ENCODE measurements at places on chromosomes 12 and 14.

DNA sequence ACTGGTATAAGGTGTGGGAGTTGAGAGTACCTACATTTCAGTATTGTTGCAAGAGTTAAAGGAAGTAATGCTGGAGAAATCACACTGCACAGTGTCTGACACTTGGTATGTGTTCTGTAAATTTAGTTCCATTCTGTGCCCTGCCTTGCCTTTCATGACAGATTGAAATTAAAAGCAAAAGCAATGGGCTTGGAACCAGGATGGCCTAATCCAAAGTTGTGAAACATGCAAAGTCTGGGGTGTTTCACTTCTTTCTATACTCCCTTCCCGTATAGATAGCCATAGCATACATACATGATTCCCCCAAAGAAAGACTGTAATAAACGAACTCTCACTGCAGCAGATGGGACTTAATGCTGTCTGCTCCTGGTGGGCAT is 281.1 kb downstream of the NRXN3 start:
- DNase-seq = no peak

DNA sequence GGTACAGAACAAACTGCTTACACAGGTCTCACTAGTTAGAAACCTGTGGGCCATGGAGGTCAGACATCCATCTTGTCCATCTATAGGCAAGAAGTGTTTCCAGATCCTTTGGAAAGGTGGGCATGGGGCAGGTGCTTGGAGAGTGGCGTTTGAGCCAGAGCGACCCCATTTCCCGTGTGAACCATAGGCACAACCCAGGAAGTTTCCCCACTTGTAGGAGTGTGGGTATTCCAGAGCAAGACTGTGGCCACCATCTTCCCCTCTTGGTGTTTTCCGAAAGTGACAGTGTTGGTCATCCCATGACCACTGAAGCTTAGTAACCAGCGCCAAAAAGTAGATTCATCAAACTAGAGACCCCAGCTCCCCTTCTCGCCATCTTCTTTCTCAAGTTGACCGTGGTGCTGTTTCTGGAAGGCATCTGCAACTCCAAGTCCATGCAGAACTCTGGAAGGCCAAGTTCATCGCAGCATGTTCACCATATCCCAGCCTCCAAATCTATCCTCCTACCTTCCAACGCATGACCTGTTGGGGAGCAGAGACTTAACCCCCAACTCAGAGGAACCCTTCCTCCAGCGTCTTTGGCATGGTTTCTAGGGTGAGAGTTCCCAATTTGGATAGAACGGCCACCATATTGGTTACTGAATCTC is 19.7 kb downstream of the PHETA1 start:
- DNase-seq = no peak

- no peak for DNase-seq
These were observed 261.6 kb downstream of the KTN1 start for GRCh38 chr14:55841625-55842024.

- no peak for DNase-seq
These were observed 46.5 kb downstream of the OR9K2 start for GRCh38 chr12:55172686-55173085.

GRCh38 chr14:98903371-98903770 is 368.6 kb downstream of the BCL11B start:
- no peak for DNase-seq

DNA sequence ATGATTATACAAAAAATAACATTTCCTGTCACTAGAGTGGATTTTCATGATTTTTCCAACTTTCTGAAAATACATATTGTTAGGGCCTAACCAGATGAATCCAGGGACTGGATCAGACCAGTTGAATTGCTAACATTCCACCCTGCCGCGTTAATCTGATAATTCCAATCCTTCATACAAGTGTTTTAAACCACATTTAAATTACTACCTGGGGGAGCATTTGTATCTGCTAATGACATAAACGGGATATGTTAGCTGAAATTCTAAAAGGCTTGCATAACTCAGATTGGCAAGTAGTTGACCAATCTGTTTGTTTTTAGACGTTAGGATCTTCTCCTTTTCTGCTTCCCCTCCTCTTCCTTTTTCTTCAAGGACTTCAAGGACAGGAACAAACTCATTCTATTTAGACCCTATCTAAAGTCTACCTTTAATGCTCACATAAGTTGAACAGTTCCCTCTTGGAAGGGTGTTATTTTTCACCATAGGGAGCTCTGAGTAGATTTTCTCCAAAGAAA is 239.0 kb downstream of the ADAMTS20 start:
- DNase-seq = no peak

DNA sequence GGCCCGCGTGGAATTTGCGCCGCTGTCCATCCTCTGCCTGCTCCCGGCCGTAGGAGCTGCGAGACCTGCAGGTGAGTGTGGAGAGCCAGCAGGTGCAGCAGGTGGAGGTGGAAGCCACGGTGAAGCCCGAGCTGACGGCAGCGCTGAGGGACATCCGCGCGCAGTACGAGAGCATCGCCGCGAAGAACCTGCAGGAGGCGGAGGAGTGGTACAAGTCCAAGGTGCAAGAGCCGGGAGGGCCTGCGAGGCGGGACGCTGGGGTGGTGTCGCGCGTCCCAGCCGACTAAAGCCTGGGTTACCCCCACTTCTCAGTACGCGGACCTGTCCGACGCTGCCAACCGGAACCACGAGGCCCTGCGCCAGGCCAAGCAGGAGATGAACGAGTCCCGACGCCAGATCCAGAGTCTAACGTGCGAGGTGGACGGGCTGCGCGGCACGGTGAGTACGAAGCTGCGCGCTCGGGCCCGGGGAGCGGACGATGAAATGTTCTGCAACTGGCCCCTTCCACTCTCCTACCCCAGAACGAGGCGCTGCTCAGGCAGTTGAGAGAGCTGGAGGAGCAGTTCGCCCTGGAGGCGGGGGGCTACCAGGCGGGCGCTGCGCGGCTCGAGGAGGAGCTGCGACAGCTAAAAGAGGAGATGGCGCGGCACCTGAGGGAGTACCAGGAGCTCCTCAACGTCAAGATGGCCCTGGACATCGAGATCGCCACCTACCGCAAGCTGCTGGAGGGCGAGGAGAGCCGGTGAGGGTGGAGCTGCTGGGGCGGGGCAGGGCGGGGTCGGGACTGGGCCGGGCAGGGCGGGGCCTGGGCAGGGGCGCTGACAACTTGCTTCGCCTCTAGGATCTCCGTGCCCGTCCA is 2.1 kb downstream of the PRPH start:
- DNase-seq = no peak

DNA sequence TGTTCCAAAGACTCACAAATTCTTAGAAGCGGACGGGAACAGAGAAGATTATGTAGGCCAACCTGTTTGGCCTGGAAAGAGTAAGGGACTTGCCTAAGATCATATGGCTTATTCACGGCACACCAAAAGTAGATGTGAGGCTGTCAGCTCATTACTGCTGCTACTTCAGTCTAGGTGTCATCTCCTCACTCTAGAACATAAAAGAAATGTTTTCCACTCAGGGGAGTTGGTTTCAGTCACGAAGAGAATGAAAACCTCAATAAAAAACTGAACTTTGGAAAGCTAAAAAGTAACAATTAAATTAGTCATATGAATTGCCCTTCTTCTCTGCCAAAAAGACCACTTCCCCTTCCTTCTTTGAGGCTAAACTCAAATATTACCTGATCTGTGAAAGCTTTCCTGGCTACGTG is 658 bp upstream of the CEP128 start:
- DNase-seq = no peak

DNA sequence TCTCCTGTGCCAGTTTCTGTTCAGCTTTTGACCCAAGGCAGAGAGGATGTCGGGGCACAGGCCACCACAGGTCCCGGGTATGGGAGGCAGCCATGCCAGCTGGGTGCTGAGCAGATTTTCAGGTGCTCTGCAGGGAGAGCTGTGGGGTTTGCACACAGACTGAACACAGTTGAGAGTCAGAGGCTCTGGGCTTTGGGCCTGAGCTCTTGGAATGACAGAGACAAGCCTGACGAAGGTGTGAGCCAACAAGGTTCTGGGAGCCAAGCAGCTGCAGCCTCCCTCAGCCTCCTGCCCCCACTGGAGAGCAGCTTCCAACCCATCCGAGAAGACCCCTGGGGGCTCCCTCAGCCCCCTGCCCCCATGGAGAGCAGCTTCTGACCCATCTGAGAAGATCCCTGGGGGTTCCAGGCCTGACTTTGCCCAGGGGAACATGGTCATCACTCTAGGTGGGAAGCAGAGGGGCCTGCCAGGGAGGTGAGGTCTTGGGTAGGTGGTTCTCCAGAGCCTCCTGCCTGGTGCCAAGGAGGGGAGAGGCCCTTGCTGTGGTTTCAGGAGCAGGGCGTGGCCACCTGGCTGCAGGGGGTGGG is 13.8 kb downstream of the FBRSL1 start:
- DNase-seq = no peak
